ENCODE measurements at places on chromosomes 12 and 14.

GRCh38 chr12:95573951-95574576 is 22.8 kb upstream of the USP44 start:
- no peak for DNase-seq

- DNase-seq: no peak
Measured at GRCh38 chr12:90074086-90074485, 365.4 kb upstream of the ATP2B1 start.

DNA sequence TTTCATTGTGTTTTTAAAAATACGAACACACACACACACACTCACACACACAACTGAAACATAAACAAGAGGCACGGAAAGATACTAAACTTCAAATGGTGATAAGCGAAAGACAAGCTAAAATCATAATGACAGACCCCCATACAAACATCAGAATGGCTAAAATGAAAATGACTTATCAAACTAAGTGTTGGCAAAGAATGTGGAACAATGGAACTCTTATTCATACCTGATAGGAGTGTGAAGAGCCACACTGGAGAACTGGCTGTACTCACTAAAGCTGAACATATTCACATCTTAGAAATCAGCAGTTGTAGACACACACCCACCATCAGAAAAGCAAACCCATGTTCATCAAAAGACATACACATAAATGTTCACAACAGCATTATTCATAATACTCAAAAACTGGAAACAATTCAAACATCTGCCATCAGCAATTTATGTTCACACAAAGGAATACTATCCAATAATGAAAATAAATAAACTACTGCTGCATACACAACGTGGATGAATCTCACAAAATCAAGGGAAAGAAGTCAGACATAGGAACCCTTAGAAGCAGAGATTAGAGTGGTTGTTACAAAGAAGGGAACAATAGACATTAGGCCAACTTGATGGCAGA is 11.8 kb downstream of the STXBP6 start:
- DNase-seq: no peak

- DNase-seq: no peak
Measured at GRCh38 chr12:131928080-131928710, 881 bp upstream of the PUS1 start.

GRCh38 chr14:71498212-71498611 is 434.0 kb upstream of the RGS6 start:
- no peak for DNase-seq

DNA sequence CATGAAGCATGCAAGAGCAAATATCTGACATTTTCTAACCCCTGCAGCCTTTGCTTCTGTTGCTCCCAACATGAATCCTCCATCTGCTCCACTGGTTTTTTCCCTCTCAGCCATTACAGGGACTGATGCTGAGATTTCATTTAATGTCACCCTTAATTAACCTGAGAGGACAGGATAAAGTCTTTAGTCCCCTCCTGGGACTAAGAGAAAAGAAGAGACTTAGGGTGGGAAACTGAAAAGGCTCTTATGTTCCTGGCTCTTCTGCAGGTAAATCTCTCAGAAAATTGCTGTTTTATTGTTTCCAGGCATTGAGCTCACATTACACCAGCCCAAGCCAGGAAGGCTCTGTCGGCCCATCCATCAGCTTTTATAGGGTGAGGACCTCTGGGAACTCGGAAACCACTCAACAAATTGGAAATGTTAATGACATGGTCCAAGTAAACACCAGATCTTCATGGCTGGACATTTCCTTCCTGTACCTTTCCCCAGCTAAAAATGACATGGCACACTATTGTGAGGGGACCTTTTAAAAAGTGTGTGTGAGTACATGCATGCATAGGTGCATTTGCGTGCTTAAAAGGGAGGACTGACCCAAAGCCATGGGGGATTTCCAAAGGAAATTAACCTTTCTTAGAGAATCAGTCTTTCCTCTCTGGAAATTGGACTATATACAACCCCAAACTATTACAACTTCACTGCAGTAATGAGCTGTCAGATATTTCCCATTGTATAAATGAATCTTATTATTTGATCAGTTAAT is 408.1 kb upstream of the TMTC1 start:
- no peak for DNase-seq

GRCh38 chr14:23829736-23830471 is 123.7 kb upstream of the DHRS4 start:
- DNase-seq: no peak
